ENCODE measurements at places on chromosomes 4 and X.

DNA sequence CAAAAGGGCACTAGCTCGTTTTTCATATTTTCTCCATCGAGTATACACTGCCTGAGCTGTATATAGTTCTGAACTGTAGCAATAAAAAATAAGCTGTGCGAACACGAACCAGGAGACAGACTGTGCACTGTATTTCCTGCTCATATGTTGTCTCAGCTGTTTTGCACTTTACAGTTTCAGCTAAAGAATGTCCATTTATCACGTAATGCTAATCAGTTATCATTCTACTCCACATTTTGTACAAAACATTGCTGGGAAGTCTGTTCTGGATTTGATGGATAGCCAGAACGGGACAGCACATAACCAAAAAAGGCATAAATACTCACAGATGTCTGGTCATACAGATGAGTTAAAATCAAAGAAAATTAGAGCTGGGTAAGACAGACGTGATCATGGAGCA lies 315.5 kb upstream of the ADGRL3 start:
- no peak for DNase-seq

GRCh38 chrX:97401154-97401553 lies 517.4 kb downstream of the RPA4 start:
- no peak for DNase-seq

- no peak for DNase-seq
Measured at GRCh38 chr4:32909736-32910135, 2189.6 kb downstream of the PCDH7 start.

DNA sequence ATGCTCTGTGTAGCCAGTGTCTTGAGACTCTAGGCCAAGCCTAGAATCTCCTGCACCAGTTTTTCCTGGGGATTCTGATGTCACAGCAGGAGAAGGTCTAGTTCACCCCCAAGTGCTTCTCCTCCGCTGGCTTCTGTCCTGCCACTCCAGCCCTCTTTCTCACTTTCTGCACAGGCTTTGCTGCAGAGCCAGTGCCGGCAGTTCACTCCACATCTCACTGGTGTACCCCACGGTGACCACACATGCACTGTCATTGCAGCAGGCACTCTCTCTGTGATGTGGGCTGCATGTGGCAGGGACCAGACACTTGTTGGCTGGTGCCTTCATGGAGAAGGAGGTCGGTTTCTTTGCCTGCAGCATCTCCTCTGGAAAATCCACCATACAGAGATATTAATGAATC lies 643.8 kb upstream of the GALNTL6 start:
- no peak for DNase-seq

- no peak for DNase-seq
Measured at GRCh38 chr4:147794314-147794680, 62.4 kb downstream of the ARHGAP10 start.

- no peak for DNase-seq
Measured at GRCh38 chr4:112379306-112379705, 82.1 kb downstream of the ALPK1 start.

GRCh38 chrX:134936542-134936941 lies 54.2 kb upstream of the SMIM10 start:
- DNase-seq, result no peak

- no peak for DNase-seq
Measured at GRCh38 chr4:17468619-17469221, 43.2 kb downstream of the QDPR start.

GRCh38 chr4:47551682-47552081 lies 66.6 kb downstream of the ATP10D start:
- no peak for DNase-seq

DNA sequence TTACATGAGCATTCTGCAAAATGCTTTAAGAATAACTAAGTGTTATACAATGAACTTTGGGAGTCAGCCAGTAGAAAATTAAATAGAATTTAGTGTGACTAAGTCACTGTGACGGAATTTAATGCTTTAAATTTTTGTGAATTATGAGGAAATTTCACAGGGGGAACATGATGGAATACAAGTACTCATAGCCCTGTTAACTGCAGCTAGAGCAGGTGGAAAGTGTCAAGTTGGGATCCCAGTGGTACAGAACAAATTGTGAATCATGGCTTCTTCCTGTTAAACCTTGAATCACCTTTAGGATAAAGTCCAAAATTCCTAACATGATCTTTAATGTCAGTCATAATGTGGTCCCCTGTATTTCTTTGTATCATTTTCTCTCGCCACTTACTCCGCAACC lies 212.2 kb upstream of the CENPE start:
- DNase-seq, result no peak

DNA sequence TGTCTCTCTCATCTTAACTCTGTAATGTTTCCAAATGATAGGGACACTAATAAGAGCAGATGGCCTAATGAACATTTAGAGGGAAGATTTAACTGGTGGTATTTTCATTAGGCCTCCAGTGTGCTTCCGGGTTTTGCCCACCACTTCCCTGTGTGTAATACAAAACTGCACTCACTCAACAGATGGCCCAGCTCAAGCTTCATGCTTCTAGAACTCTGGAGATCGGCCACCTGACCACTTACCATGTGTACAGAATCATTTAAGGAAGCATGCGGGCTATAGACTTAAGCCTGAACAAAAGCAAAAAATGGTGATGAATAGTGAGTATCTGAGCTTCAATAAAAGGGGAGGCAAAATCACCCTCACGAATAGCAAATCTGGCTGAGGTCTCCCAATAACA lies 89.3 kb downstream of the SH2D1A start:
- no peak for DNase-seq

- no peak for DNase-seq
Measured at GRCh38 chrX:75273483-75273882, 402 bp upstream of the UPRT start.

- no peak for DNase-seq
Measured at GRCh38 chr4:15894921-15895916, 43.3 kb downstream of the FGFBP1 start.

GRCh38 chr4:31442236-31442635 lies 722.1 kb downstream of the PCDH7 start:
- DNase-seq, result no peak

GRCh38 chr4:33998291-33998690 lies 2246.0 kb downstream of the ARAP2 start:
- no peak for DNase-seq

GRCh38 chrX:50483283-50483682 lies 12.7 kb upstream of the DGKK start:
- DNase-seq, result no peak

DNA sequence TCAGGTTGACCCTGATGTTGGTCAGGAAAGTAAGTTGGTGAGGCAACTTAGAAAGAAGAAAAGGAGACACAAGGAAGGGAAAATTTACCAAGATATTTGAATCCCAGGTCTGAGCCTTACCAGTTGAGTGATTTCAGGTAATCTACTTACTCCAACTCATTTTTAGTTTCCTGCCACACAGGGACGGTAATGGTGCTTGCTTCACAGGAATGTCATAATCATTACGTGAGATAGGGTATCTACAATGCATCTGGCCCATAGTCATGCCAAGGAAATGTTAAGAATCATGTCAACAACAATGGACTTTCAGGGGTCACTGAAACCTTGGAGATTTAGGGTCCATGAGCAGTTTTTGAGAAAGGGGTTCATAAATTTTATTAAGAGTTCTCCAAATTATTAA lies 195.4 kb upstream of the HHIP start:
- no peak for DNase-seq

DNA sequence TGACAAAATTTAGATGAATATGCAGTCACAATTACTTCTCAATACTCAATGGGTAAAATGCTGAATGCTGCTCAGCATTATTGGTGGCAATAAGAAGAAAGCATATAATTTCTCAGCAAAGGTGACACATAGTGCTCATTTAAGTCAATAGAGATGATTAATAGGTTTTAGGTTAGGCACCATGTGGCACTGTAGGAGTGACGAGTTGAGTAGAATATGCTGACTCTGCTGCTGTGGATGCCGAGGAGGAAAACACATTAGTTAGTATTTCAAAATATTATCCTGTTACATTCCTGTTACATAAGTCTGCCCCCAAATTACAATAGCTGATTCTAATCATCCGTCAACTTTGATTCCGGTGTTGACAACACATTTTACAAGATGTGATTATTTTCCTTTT lies 13.7 kb upstream of the CXCL5 start:
- no peak for DNase-seq

DNA sequence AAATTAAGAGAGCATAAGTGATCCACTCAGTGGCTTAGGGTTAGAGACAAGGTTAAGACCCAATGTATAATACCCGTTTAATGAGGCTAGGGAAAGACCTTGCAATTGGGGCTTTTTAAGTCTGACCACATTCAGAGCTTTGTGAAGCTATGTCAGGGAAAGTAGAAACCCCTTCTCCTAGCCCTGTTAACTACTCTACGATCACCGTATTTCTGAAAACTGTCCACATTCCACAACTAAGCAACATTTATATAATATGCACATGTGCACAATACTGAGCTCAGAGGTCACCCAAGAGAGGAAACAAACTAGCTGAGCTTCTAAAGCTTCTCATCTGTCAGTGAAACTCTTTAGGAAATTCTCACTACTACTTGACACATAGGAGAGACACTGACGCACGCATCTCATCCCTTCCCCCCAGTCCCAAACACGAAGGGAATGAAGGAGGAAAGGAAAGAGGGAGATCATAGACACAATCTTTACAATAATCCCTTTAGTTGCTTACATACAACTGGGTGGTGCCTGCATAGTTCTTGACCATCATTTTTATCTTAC lies 56.2 kb downstream of the METTL14 start:
- DNase-seq, result no peak

DNA sequence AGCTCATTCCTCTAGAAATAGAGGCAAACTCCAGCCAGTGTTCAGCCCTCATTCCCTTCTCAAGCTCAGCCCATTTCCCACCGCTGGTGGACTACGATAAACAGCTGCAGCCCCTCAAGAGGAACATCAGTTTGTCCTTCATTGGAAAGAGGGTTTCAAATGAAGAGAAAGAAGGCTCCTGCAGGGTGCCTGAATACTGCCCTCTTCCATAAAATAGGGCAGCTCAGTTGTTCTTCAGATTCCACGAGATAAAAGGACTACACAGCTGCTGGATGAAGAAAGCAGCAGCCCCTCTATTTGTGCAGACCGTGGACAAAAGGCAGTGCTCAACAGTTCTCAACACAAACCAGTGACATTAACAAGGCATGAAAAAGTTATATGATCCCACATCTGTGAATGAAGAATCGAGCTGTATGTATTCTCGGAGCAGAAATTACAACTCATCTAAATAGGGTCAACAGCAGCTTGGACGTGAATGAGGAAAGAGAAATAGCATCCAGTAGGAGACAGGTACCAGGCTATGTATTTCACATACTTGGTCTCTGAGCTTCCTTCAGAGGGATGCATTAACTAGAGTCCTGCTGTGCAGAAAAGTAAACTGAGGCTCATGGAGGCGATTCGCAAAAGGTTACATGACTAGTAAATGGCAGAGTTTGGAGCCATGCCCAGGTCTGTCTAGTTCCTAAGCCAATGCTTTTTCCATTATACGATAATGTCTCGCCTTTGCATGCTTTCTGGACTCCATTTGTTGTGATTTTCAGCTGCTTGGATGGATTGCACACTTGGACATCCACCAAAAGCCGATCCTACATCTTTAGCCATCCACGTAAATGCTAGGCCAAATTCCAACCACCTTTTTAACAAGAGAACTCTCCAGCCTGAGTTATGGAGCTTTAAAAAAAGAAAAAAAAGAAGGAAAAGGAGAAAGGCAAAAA lies 301.2 kb upstream of the PPARGC1A start:
- no peak for DNase-seq

DNA sequence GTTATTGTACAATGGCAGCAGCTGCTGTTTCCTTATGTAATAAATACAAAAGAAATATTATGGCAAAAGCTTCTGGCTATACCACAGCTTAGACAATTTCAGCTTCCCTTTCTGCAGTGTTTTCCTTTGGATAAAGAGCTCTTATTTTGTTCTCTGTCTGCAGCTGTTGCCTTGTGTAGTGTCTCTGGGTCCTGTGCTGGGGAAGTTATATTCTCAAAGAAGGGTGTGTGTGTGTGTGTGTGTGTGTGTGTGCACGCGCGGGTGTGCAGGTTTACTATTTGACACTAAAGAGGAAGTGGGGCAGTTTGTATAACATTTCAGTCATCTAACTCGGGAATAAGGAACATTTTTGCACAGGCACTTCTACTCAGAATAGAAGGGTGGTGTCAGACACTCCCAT lies 83.6 kb downstream of the REPS2 start:
- no peak for DNase-seq

DNA sequence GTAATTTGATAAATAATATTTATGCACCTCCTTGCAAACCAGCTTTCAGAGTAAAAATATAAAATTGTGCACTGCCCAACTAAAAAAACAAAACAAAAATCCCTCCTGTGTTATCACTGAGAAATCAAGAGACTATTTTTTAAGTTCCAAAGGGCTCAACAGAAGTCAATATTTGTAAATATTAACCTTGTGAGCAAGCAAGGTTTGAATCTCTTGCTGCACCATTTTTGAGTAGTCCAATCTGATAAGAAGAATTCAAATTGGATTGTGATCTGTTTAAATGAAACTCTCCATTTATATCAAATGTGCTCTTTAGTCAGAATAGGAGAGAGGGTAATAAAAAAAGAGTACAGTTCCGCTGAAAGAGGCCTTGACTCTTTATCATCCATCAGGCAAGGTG lies 520.2 kb downstream of the RAB28 start:
- DNase-seq, result no peak

DNA sequence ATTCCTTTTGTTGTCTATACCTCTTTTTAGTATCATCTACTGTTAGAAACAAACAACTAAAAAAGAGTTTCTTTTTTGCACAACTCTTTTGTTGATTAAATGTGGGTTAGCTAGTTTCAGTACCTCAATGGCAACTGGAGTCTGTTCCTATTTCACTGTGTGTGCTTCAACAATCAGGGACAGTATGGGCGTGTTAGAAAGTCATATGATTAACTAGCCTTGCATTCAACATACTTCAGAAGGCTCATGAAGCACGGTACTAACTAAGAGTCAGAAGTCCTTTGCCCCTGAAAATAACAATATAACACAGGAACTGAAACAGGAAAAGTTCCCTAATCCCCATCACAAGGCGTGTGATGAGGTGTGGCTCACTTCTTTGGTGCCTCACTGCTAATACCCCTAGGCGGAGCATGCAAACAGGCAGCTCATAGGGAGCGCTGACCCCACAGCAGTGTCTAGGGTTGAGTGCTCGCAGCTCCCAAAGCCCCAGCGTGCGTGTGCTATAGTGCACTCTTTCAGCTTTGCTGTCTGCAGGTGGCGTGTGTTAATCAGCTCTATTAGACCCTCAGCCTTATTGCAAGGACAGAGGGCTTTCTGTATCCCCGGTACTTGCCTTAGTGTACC lies 203.1 kb upstream of the NDST3 start:
- no peak for DNase-seq

All from GM20000 (cell line).